ENCODE measurements at places on chromosomes 2 and 18.

DNA sequence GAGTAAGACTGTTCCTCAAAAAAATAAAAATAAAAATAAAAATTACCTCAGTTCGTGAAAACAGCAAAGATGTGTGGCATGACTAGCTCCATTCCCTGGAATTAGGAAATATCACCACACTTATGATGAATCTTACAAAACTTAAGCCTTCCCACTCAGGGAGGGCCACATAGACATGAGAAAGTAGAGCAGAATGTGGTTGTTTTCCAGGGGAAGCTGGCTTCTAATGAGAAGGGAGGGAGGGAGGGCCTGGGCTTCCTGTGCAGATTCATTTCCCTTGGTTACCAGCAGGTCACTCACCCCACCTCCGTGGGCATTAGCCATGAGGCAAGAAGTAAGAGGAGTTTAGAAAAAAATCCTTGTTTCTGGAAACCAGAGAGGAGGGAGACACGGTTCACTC lies 95.9 kb upstream of the RMDN2 start:
- DNase-seq = no peak

DNA sequence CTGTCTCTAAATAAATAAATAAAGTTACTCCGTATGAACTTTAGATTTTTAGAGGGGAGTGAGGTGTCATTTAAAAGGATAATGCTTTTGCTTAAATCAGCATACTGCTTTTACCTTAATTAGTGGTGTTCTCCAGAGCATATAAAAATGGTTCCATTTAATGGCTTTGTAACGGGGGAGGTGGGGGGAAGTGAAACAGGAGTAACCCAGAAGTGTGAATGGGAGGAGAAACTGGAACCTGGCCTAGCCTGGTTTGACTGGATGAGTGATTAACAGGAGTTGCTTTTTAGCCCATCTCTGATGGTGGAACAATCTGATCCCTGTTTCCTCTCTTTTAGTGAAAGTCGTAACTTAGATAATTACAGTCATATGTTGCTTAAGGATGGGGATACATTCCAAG lies 1.6 kb downstream of the CNDP2 start:
- no peak for DNase-seq

GRCh38 chr2:15560140-15560987 lies 770 bp downstream of the NBAS start:
- DNase-seq = no peak

DNA sequence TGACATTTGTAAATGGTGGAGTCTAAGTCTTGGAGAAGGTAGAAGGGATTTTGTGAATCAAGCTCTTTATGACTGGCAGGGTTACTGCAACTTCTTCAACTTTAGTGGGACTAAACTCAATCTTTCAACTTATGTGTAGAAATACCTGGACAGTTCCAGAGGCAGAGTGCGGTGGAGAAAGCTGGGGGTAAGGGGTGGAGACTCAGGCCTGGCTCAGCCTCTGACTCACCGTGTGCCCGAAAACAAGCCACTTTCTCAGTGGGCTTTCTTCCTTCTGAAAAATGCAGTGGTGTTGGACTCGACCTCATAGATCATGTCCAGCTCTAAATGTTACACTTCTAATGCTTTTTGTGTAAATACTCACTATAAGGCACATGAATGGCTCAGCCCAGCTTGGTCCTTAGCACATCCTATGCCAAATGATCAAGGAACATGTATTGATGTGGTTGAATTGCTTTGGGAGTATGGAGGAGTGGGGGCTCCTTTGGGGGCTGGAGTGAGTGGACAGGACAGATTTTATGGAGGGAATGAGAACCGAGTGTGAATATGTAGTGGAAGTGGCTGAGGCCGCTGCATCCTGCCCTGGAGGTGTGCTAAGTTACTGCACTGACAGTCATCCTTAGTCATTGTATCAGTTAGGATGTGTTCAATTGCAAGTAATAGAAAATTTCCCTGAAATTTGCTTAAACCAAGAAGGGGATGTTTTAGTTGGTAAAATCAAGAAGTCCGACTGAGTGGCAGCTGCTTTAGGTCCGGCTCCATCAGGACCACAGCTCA lies 32.2 kb upstream of the IGFBP5 start:
- DNase-seq = no peak

DNA sequence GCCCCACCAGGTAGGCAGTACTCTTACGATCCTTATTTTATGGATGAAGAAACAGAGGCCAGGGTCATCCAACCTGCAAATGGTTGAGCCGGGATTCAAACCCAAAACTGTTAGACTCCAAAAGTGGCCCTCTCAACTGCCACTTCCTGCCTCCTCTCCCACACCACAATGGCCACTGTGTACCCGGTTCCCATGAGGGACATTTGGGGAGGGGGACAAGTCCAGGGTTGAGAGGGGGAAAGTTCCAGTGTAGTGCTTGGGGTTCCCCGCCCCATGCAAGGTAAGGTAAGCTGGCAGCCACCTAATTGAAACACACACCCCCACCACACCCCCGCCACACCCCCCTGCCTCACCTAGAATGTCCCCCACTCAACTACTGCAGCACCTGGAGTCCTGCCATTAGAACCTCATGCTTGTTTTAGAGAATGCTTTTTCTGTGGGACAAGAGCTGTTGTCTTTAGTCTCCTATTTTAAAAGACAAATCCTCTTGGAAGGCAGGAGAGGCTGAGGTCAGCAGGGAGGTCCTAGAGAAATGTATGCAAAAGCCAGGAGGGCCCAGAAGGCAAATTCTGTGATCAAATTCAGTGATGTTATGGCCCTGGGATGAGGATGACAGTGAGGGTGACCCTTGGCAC lies 145.2 kb downstream of the ZFP36L2 start:
- no peak for DNase-seq

GRCh38 chr2:101887328-101887727 lies 104.4 kb upstream of the IL1R2 start:
- DNase-seq = no peak

- no peak for DNase-seq
Observed at GRCh38 chr2:119126650-119127049, 31.9 kb downstream of the C1QL2 start.

DNA sequence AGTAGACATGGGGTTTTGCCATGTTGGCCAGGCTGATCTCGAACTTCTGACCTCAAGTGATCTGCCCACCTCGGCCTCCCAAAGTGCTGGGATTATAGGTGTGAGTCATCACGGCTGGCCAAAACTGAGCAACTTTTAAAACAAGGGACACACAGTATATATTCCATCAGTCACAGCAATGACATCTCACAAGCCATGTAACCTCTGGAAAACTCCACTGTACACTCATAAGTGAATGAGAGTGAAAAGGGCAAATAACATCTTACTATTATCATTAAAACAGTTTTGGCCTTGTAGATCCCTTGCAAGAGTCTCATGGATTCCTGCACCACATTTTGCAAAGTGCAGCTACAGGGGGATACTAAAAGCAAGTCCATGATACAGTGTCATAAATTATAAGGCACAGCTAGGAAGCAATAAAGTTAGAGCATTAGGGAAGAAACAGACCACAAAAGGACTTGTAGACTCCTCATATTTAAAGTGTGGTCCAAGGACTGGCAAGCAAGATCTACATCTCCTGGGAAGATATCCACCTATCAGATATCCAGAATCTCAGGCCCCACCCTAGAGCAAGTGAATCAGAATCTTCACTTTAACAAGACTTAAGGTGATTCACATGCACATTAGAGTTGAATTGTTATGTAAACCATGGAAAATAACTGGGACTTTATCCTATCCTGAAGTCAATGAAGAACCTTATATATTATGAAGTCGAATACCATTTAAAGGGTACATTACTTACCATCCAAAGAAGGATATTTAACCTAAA lies 5.7 kb downstream of the SMC6 start:
- no peak for DNase-seq

DNA sequence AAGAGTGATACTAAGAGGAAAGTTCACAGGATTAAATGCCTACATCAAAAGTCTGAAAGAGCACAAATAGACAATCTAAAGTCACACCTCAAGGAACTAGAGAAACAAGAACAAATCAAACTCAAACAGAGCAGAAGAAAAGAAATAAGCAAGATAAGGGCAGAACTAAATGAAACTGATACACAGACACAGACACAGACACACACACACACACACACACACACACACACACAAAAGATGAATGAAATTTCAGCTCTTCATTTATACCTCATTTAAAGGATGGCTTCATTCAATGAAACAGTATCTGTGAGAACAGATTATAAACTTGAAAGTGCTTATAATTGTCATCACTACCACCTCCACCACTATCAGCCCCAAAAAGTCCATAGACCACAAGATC lies 428.9 kb downstream of the MBD2 start:
- DNase-seq = no peak

DNA sequence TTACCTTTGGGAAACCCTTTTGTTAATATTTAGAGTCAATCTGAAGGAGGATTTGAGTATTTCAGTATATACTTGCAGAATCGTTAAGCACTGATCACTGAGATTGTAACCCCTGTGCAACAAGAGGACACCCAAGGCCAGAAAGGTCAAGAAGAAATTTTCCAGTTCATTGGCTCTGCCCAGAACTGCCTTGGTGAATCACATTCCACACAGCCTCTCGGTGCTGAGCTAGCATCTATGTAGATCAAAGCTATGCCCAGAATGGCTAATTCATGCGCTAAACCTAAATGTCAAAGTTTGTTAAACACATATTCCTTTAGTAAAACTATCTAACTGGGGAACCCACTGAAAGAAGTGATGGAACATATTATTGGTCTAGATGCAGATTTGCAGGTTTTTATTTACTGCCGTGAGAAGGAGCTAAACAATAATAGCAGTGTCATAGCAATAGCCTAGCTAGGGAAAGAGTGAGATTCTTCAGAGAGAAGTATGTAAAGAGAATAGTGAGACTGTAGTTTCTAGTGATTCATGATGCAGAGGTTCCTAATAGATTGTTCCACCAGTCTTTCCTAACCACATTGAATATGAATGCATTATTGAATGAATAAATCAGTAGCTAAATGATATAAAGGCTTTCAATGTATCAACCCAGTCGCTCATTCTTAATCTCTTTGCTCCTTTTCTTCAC lies 423.2 kb upstream of the CRIM1 start:
- no peak for DNase-seq

GRCh38 chr2:20689428-20690264 lies 22.7 kb downstream of the GDF7 start:
- no peak for DNase-seq

GRCh38 chr2:213148572-213149261 lies 2.7 kb downstream of the IKZF2 start:
- DNase-seq = no peak

DNA sequence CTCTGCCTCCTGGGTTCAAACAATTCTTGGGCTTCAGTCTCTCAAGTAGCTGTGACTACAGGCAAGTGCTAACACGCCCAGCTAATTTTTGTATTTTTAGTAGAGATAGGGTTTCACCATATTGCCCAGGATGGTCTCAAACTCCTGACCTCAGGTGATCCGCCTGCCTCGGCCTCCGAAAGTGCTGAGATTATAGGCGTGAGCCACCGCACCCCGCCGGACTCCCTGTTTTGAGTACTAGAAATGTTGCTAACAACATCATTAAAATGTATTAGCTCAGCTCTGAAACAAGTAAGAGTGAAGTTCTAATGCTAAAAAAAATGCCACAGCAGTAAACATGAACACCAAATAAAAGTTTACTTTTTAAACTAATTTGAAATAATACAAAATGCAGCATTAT lies 937.7 kb downstream of the CPS1 start:
- DNase-seq = no peak

GRCh38 chr18:58953627-58954026 lies 89.0 kb downstream of the ZNF532 start:
- DNase-seq = no peak

DNA sequence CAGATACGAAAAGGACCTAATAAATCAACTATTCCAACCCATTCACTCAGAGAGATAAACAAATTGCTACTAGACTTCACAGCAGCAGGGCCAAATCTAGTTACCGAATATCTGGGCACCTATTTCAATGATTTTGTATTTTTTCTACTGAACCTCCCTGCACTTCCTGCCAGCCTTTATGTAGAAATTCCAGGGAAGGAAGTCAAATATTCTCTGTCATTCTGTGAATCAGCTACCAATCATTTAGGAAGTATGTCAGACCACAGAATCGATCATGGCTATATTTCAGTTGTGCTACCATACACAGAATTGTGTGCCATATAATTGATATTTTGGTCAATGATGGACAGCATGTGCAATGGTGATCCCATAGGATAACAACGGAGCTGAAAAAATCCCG lies 109.6 kb upstream of the SPOPL start:
- no peak for DNase-seq

- no peak for DNase-seq
Observed at GRCh38 chr2:144310484-144310883, 209.4 kb downstream of the ZEB2 start.

DNA sequence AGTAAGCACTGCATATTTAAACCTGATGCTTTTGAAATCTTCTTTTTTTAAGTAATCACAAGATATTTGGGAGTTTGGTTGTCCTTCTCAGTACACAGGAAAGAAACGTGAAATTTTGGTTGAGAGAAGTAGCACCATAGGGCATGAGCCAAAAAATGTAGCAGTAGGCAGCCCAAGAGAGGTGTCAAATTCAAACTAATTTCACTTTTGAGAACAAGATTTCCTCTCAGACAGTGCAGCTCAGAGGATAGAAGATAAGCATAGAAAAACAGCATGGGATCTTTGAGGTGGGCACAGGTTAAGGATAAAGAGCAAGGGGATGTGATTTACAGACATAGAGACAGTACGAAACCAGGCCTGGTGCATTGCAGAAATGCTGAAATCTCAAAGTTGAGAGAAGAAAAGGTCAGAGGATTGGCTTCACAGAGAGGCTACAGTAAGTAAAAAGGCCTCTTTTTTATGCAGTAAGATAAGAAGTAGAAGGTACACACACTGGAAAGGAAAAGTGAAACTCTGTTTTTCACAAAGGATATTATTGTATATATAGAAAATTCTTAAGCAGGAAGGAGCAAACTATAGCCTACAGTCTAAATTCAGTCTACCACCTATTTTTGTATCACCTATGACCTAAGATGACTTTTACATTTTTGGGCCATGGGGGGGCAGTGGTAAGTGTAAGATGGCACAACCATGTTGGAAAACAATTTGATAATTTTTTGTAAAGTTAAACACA lies 89.8 kb downstream of the PKP4 start:
- DNase-seq = no peak

- DNase-seq = no peak
Observed at GRCh38 chr2:217714287-217714751, 288.5 kb downstream of the TNS1 start.

GRCh38 chr2:108806371-108807113 lies 20.0 kb downstream of the CCDC138 start:
- DNase-seq = no peak

GRCh38 chr2:33518929-33519328 lies 42.5 kb downstream of the RASGRP3 start:
- DNase-seq = no peak

DNA sequence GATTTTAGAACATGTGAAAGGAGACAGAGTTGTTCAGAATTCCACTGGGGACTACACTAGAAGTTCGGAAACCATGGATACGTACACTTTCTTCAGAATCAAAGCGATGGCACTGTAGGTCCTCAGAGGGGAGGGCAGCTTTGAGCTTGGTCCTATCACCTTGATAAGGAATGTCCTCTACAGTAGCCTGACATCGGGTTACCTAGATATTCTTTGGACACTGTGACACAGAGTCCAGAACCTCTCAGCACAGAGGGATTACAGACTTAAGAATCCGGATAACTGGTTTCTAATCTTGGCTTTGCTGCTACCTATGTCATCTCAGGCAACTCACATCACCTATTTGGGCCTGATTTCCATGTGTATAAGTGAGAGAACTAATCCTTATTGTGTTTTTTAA lies 14.0 kb downstream of the LBH start:
- no peak for DNase-seq

- DNase-seq = no peak
Observed at GRCh38 chr2:206353685-206354084, 79.2 kb downstream of the ZDBF2 start.
